SJCRH30 (cell line): ENCODE measurements at places on chromosomes 11 and 22.

- no peaks in the 10 kb centered on the region for H3K27me3 ChIP-seq
- no peak for DNase-seq
- H3K4me3 ChIP-seq: peak overlapping the region; percentile 73
- peaks cover 66% of the 10 kb centered on the region for H3K36me3 ChIP-seq
- peaks cover 12% of the 10 kb centered on the region; the same call in 1 of the 2 replicates for H3K4me1 ChIP-seq
- no peak overlapping the region for H3K27ac ChIP-seq
These were observed 4.6 kb downstream of the MALAT1 start for GRCh38 chr11:65503368-65503948.

- no peak for DNase-seq
- no peak overlapping the region for H3K4me3 ChIP-seq
- no peaks in the 10 kb centered on the region; the same call in 1 of the 2 replicates for H3K27me3 ChIP-seq
These were observed 30.4 kb downstream of the LDHAL6A start for GRCh38 chr11:18485913-18486528.

DNA sequence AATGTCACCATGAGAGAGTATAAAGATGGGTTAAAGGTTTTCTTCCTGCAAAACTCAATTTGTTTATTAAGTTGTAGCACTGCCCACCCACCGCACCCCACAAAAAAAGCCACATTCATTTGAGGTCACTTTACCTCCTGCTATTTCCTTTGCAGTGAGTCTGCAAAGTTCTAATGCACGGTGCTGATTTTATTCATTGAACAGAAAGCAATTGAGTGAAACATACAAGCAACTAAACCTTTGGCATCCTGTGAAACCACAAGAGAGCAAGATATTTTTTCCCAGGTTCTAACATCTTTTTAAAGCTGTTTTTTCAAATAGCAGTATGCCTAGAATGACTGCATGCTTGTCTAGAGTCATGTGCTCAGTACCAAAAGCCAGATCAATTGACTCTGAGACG, 39.0 kb downstream of the RRAS2 start:
- H3K4me3 ChIP-seq: no peak overlapping the region

DNA sequence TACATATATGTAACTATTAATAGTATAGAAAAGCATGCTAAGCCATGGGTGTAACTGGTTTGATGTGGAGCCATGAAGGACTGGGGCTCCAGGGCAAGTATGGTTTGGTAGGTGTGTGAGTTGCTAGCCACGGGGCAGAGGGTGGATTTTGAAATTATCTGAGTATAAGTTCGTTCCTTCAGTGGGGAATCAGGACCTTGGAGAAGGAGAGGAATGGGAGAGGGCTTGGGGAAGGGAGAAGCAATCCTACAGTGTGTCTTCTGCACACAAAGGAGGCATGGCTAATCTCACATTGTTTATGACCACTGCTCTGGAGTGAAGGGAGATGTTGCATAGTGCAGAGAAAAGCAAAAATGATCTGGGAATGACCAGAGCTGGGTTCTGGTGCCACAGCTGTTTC, 127.8 kb upstream of the CADM1 start:
- no peaks in the 10 kb centered on the region for H3K4me1 ChIP-seq
- no peak for DNase-seq
- H3K27me3 ChIP-seq: no peaks in the 10 kb centered on the region
- H3K4me3 ChIP-seq: no peak overlapping the region
- no peak overlapping the region for H3K27ac ChIP-seq
- no peaks in the 10 kb centered on the region for H3K36me3 ChIP-seq

DNA sequence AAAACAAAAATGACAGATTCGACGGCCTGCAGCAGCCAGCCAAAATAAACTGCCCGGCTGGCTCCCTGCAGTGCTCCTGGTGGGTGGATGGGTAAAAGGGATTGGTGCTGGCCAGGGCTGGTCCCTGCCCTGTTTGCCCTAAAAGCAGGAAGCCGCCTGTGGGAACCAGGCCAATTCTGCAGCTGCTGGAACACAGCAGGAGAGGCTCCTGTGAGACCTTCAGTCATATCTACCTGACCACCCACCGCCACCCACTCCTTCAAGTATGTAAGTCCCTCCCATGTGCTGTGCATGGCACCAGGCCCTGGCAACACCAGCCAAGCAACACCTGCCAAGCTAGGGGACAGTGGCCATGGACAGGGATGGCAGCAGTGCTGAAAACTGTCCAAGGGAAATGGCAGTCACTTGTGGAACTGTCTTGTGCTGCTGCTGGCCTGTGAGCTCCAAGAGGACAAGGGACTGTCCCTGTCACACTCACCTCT, 48.7 kb upstream of the ARFGAP3 start:
- H3K4me1 ChIP-seq: peaks cover 63% of the 10 kb centered on the region
- H3K36me3 ChIP-seq: peaks cover 20% of the 10 kb centered on the region
- peak; percentile 70 for DNase-seq
- H3K4me3 ChIP-seq: no peak overlapping the region
- no peaks in the 10 kb centered on the region for H3K27me3 ChIP-seq

DNA sequence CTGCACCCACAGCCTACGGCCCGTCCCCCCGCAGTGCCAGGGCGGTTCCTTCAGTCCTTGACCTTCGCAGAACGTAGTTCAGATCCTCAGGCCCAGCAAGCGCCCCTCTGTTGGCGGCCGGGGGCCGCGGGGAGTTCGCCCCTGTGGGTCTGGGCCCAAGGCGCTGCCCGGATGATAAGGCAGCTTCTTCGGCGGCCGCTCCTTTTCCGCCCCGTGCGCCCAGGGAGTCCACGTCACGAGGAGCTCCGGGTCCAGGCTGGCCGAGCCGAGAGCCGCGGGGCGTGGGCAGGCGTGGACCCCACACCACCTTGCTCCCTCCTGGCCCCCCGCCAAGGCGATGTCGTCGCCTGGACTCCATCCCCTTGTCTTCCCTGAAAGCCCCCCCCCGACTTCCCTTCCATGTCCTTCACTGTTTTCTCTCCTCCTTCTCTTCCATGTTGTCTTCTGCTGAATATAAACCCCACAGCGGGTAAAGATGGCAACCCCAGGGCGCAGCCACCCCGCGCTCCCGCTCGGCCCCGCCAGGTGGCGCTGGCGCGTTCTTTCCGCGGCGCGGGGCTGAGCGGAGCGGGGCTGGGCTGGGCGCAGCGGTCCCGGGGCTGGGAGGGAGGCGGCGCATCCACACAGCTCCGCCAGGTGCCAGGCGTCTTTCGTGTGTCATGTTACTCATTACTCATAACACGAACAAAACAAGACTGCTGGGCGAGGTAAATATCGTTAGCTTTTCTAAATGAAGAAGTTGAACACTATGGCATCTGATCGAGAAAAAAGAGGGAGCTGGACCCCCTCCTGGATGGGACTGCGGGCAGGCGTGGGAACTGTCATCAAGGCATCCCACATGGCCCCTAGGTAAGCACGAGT, 321.0 kb downstream of the NTM start:
- H3K27me3 ChIP-seq: peaks cover 4% of the 10 kb centered on the region; the same call in 1 of the 2 replicates
- H3K36me3 ChIP-seq: no peaks in the 10 kb centered on the region
- no peak overlapping the region for H3K27ac ChIP-seq
- H3K4me3 ChIP-seq: no peak overlapping the region
- H3K4me1 ChIP-seq: no peaks in the 10 kb centered on the region
- DNase-seq: no peak
